Stimulated activated CD4-positive, alpha-beta T cell treated with anti-CD3 and anti-CD28 coated beads, Interleukin-15, amount 100 ng/mL, for 48 hours (primary cell): ENCODE measurements at places on chromosomes 5 and 9.

GRCh38 chr5:113187906-113188305 lies 211.3 kb downstream of the DCP2 start:
- no peak for DNase-seq

- no peak for DNase-seq
These were observed 106.1 kb downstream of the GALNT10 start for GRCh38 chr5:154296525-154297159.

DNA sequence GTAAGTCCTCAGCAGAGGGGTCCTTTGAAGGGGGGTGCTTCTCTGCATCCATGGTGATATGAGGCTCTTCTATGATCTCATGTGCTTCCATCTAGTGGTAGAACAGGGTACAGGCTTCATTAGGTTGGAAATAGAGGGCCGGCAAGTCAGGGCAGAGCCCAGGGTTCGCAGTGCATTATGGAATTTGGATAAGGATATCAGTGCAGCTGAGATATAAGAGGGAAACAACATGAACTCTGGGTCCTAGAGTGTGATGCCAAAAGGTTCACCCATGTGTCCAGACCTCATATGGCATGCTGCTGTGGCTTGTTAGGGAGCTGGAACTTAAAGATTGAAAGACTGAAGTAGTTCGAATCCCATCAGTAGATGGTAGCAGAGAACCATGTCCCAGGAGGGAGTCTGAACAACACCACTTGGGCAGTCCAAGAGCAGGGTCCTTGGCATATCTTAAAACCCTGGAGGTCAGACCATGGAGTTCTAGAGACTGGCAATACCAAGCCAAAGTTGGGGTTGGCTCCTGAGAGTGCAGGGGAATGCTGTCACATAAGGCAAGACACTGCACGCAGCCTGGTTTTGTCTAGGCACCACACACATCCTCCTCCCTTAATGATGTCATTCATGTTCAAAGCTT lies 2.3 kb downstream of the FAM221B start:
- no peak for DNase-seq

- DNase-seq = no peak
These were observed 66.2 kb upstream of the CLINT1 start for GRCh38 chr5:157924931-157925729.

DNA sequence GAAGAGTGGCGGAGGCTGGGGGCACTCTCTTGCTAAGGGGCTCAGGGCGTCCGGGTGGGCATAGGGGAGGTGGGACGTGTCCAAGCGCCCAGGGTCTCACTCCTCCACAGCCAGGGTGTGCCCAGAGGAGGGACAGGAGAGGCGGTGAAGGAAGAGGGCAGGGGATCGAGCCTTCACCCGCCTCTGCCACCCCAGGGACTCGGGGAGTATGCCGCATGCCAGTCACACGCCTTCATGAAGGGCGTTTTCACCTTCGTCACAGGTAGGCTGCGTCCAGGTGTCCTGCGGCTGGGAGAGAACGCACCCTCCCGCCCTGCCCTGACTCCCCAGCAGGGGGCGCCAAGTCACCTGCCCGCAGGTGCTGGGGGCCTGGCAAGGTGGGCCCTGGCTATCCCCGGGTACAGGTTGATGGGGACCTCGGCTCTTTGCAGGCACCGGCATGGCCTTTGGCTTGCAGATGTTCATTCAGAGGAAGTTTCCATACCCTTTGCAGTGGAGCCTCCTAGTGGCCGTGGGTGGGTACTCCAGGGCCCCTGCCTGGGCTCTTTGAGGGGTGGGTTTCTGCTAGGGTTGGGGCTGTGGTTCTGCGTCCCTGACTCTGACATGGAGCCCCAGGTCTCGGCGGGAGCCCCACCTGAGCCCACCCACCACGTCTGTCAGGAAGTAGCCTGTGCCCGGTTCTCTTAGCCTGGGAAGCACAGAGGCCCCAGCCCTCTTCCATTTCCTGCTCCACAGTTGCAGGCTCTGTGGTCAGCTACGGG lies 552 bp downstream of the TMEM141 start:
- DNase-seq = peak; percentile 38

- no peak for DNase-seq
These were observed 191.0 kb downstream of the TARS1 start for GRCh38 chr5:33631786-33632185.

DNA sequence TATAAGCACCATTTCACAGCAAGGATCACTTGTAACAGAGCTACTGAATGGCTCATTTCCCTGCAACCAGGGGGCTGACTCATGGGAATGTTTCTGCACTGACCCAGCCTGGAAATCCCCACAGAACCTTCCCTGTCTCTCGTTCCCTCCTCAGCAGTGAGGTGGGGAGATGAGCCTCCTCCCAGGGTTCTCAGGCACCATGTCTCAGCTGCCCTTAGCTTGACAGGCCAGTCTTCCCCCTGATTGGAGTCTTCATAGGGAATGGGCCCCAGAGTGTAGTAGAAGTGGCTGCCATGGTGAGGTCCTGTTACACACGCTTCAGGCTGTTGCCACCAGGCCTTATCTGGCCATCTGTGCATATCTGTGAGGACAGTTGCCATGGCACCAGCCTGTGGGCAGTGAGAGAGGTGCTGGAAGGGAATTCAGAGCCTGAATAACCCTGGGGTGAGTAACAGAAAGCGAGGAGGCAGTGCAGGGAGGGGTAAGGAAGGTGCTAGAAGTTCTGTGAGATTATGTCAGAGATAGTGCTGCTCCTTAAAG lies 324.4 kb downstream of the ENC1 start:
- peak; percentile 19 for DNase-seq

- DNase-seq = no peak
These were observed 3.5 kb upstream of the EXOSC3 start for GRCh38 chr9:37788332-37788731.

GRCh38 chr5:107817951-107818350 lies 147.2 kb upstream of the EFNA5 start:
- no peak for DNase-seq

DNA sequence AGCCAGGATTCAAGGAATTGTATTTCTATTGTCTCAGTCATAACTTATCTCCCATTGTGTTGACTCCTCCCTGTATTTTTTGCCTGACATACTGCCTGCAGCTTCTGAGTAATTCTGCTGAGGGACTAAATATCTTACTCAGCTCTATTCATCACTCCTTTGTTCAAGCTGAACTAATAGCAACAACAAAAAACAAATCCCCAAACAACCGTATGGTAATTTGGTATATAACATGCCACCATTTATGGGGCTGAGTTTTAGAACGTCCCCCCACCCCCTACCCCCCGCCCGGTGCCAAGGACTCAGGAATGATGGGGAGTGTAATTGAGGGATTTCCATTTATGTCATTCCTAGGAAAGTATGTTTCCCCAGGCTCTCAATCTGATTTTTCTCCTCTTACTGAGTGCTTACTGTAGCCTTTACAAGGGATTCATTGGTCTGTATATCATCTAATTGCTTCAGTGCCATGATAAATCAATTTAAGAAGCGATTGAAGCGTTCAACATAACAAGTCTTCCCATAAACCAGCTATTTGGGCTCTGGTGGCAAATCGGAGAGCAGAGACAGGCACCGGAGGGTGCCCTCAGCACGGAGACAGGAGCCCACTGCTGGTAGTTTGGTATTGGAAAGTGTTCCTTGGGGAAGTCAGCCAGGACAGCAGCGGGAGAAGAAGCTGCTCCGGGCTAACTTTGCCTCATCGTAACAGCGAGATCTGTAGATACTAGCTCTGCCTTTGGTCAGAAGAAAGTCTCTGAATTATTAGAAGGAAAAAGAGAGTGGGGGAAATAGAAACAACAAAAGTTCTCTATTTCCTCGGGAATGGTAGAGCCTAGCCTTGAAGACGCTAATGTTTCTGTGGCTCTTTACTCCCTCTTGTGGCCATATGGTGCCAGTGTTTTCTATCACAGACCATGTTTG lies 40.7 kb upstream of the HSD17B4 start:
- peak; percentile 44 for DNase-seq

DNA sequence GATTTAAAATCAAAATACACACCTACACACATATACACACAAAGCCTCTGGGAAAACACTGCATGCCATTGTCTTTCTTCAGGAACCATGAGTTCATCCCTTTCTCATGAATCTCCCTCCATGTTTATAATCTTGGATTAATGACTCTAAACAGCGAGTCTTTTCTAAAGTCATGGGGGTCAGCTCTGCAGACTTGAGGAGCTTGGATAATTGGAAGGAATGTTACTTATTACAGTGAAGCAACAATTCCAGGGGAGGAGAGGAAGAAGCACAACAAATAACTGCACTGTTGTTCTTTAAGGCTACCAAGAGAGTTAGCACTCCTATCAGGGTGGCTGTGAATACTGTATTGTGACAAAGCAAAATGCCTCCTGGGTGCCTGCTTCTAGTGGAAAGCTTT lies 444.7 kb downstream of the ANXA1 start:
- DNase-seq = no peak

GRCh38 chr5:95801532-95801931 lies 21.0 kb downstream of the GLRX start:
- DNase-seq = no peak

DNA sequence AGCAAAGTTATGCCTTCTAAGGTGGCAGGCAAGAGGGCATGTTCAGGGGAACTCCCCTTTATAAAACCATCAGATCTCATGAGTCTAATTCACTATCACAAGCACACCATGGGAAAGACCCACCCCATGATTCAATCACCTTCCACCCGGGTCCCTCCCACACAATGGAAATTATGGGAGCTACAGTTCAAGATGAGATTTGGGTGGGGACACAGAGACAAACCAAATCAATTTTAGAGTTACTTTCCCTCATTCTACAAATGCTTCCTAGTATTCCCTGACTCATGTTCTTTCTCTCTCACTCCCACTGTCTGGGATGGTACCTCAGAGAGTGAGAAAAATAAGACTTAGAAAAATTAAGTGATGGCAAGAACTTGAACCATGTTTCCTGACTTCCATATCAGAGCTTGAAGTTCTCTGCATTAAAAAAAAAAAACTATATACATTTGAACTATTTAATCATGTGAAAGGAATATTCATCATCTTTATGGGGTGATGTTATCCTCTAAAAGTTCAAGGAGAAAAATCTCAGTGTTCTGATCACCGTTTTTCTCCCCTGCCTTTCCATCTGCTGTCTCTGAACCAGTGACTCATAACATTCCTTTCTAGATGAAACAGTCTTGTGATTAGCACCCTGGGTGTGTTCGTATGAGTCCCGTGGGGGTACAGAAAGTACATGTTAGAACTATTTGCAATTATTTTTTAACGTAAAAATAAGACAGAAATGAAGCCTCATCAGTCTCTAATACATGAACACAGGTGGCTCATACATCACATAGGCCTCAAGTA lies 282.9 kb downstream of the SLF1 start:
- no peak for DNase-seq

DNA sequence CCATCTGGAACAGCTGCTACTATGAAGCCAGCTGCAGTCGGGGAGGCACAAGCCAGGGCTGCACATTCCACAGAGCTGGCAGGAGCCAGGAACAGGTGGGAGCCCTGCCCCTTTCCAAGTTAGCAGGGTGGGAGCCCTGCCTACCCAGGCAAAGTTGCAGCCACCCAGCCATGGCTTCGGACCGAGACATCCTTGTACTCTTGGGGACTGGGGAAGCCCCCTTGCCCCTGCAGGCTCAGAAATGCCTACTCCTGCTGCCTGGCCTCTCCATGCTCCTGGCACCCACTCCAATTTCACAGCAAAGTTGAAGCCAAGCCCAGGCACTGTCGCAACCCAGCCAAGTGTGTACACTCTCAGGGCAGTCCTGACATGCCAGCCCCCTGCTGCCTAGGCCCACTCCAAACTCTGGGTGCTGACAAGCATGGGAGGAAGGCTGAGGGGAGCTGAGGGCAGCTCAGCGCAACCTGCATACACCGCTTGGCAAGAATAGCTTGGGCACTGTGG lies 165.1 kb downstream of the RNF180 start:
- DNase-seq = no peak

DNA sequence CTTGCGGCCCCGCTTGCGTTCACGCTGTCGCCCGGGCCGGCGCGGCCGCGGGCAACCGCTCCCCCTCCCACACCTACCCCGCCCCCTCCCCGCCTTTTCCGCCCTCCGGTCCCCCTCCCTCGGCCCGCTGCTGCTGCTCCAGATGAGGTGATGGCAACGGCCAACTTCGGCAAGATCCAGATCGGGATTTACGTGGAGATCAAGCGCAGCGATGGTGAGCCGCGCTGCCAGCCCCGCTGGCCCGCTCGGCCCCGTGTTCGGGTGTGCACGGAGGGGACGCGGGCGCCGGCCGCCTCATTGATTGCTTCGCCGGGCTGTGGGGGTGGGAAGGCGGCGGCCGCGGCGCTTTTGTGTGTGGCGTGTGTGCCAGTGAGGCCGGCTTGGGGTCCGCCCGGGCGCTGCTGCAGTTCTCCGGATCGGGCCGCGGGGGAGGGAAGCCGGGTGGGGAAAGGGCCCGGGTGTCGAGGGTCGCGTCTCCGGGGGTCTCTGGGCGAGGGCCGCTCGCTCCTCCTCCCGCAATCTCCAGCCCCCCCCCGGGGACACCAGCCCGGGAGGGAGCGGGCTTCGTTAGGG lies 403 bp downstream of the KIF2A start:
- DNase-seq = peak; percentile 38

DNA sequence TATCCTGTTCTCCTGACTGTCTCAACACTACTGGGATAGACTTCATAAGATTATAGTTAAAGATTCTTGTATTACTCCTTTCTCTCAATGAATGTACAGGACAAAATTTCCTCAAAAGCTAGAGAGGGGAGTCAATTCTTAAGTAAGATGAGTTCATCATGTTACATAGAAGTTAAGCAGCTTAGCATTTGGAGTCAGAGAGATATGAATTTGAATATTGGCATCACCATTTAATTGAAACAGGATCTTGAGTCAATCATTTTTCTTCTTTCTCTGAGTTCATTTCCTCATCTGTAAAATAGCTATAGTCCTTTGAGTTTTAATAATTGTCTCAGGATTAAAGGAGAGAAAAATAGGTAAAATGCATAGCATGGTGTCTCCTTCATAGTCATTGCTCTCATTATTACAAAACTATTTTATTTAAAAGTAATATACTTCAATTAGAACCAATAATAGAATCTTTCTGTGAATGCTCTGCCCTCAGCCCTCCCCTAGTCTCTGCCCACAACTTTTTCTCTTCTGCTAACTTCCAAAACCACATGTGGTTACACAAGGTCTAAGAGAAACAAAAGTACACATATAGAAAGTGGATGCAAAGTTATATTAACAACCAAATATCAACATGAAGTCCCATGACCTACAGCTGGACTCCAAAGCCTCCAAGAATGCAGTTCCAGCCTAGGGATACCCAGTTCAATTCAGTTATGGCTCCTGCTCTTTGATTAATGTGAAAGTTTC lies 265.6 kb downstream of the TLE1 start:
- no peak for DNase-seq

DNA sequence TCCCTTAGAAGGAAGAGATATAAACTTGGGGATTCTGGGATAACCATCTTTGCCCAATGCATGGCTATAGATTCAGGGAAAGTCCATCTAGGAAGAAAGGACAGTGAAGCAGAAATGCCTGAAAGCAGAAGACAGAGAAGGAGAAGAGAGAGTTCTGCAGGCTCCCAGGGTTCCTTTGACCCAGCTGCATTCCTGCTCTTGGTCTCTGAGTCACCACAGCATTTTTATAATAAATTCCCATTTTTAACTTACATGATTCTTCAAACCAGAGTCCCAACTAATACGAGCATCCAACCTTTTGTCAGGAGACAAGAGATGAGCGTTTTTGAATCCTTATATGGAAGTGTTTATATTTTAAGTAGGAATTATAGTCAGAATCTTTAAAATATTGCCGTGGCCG lies 12.0 kb upstream of the AOPEP start:
- no peak for DNase-seq

- DNase-seq = no peak
These were observed 205.0 kb upstream of the ZNF462 start for GRCh38 chr9:106657926-106658325.
